ENCODE measurements at places on chromosomes 5 and 9.
A peak's percentile ranks its signal among the peaks of the same experiment; 100 is the strongest.

- DNase-seq, result no peak
These were observed 2209.2 kb downstream of the MAT2B start for GRCh38 chr5:165714598-165714997.

GRCh38 chr5:36526537-36526936 lies 79.9 kb upstream of the SLC1A3 start:
- DNase-seq, result no peak

DNA sequence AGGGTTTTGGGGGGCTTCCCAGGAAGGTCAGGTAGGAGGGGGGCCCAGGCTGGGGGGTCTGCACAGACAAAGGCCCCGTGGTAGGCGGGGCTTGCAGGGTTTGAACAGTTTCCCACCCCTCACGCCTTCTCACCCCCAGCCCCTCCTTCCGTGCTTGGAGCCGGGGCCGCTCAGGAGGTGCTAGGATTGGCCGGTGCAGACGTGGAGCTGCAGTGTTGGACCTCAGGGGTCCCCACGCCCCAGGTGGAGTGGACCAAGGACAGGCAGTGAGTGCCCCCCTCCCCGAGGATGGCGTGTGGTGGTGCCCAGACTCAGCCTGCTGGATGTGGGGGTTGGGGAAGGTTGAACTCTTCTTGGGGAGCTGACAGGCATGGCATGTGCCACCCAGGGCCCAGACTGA lies 83.8 kb downstream of the HMCN2 start:
- DNase-seq, result no peak

GRCh38 chr5:175257128-175257846 lies 186.7 kb downstream of the DRD1 start:
- DNase-seq, result no peak

DNA sequence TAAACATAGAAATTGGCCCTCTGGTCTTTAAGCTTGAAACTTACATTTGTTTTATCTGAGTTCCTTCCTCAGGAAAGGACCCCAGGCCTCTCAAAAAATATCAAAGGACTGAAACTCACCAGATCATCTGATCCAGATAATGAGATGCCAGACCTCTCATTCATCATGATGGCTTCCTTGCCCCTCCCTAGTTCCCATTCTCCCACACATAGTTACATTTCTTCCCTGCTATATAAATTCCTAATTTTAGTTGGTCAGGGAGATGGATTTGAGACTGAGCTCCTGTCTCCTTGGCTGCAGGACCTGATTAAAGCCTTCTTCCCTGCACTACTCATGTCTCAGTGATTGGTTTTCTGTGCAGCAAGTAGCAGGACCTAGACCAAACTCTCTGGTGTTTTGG lies 119.4 kb upstream of the SPIN1 start:
- no peak for DNase-seq

DNA sequence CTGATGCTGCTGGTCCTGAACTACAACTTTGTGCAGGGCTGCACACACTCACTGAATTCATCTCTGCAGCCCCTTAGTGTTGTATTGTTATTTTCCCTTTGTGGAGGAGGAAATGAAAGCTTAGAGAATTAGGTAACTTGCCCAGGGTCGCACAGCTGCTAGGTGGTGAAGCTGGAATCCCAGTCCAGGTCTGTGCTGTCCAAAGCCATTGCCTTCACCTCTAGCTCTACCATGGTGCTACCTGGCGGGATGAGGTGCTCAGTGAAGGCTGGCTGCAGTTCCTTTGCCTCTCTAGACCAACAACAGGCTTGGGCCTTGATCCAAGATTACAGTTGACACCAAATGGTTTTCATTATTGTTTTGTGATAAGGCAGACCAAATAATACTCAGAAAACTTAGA lies 177.8 kb upstream of the PITX1 start:
- DNase-seq, result peak; percentile 3

DNA sequence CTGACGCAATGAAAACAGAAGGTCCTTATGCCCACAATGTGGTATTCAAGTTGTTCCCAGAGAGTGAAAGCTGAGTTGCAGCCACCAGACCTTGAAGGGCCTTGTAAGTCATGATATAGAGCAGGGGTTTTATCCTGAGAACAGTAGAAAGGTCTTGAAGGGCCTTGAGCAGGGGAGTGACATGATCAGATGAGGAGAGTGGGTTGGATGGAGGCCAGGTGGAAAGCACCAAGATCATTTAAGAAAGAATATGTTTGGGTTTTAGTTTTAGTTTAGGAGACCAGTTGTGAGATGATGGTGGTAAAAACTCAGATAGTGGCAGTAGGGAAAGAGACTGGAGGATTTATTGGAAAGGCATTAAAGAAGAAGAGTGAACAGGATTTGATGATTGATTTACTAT lies 5.9 kb downstream of the ITGA2 start:
- no peak for DNase-seq

DNA sequence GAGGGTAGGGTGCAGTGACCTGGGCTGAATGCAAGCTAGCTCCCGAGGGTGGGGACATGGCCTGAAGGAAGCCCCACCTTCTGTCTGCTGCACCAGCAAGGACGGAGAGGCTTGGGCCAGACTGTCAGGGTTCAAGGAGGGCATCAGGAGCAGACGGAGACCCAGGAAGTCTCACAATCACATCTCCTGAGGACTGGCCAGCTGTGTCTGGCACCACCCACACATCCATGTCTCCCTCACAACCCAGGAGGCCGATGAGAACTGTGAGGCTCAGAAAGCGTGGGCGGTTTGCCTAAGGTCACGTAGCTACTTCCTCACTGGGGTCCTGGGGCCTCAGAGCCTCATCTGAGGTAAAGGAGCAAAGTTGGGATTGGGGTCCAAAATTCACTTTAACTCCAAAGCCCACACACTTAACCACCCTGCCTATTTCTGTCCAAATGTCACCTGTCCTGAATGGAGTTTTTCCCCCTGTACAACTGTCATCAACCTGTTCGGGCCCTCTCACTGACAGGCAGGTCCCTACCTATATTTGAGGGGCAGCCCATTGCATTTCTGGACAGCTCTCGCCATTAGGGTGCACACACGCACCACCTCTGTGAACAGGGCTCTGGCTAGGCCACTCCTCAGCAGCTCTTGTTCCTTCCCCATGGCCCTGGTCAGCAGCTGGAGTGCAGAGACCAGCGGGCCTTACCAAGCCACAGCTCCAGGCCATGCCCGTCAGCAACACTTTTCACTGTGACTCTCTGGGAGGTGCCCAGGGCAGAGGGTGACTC lies 3.4 kb downstream of the IL13 start:
- no peak for DNase-seq

DNA sequence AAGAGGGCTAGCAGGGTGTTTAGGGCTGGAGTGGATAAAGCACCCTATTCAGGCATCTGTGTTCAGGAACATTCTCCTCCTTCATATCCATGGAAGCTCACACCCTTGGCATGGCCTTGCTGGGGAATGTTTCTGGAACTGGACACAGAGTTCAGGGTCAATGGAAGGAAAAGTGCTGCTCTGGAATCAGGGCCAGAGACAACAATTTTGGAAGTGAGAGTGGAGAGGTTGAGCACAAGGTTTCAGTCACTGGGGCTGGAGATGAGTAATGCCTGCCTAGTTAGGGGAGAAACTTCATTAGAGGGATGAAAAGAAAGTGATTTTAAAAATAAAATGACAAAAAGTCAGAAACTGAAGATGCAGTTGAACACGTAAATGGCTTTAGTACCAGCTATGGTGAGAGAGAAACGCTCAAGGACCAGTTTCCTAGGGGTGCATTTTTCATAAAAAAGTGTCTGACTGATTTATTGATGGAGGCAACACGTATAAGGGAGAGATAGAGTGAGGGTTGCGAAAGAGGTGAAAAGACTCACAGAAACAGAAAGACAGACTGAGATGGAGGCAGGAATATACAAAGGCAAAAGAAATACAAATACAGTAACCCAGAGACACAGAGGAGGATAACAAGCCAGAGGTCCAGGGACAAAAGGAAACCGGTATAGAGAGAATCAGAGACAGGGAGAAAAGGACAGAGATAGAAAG lies 8.0 kb upstream of the TNFSF15 start:
- DNase-seq, result no peak

DNA sequence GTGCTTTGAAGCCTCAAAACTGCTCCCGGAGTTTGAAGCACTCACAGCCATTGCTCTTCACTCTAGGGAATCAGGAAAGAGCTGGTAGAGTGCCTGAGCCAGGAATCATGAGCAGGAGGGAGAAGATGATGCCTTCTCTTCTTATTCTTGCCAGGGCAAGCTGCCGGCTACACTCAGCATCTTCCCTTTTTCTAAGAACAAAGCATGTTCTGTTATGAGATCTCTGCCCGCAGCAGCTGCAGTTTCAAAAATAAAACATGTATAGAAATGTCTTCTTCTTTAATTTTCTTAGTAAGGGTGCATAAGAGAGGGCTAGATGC lies 57.9 kb upstream of the RICTOR start:
- no peak for DNase-seq

DNA sequence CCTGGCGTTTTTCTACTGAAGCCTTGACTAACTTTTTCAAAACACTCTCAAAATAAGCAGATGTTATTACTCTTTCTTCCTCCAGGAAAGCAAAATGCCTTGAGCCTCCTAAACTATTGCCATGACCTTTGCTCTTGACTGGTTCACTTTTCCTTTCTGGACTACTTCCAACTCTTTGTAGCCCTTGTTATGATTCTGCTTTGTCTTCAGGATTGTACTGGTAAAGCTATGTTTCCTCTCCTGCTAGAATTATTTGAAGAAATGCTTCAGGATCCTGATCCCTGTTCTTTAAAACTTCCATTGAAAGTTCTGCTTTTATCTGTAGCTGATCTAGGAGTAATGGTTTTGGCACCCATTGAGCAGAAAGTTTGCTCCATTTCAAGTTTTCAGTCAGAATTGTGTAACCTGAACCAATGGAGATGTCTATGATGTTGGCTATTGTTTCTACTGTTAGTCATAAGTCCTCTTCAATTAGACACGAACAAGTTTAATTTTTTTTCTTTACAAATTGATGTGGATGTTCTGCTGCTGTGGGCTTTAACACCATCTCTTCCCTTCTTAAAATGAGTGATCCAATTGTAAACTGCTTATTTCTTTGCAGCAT lies 1356.4 kb downstream of the EFNA5 start:
- DNase-seq, result no peak

All from progenitor cell of endocrine pancreas (in vitro differentiated cells).